ENCODE measurements at places on chromosomes 1 and 21.

GRCh38 chr1:229841230-229841629 lies 215.2 kb downstream of the URB2 start:
- no peak for DNase-seq

- DNase-seq = no peak
Observed at GRCh38 chr1:247908766-247909165, 11.3 kb upstream of the OR2T8 start.

DNA sequence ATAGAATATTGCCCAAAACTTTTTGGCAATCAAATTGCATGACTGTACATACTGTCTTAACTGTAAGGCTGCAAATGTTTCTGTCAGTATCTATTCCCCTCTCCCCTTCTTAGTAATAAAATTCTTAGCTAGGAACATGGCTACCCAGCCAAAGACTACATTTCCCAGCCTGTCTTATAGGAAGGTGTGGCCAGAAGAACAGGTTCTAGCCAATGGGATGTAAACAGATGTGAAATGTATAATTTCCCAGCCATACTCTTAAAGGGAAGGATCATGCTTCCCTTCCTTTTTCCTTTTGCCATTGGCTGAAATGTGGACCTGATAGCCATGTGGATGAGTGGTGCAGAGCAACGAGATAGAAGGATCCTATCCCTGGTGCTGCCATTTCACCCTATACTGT lies 7.0 kb upstream of the HIVEP3 start:
- DNase-seq = no peak

- DNase-seq = no peak
Observed at GRCh38 chr1:11283151-11283550, 10.2 kb downstream of the UBIAD1 start.

DNA sequence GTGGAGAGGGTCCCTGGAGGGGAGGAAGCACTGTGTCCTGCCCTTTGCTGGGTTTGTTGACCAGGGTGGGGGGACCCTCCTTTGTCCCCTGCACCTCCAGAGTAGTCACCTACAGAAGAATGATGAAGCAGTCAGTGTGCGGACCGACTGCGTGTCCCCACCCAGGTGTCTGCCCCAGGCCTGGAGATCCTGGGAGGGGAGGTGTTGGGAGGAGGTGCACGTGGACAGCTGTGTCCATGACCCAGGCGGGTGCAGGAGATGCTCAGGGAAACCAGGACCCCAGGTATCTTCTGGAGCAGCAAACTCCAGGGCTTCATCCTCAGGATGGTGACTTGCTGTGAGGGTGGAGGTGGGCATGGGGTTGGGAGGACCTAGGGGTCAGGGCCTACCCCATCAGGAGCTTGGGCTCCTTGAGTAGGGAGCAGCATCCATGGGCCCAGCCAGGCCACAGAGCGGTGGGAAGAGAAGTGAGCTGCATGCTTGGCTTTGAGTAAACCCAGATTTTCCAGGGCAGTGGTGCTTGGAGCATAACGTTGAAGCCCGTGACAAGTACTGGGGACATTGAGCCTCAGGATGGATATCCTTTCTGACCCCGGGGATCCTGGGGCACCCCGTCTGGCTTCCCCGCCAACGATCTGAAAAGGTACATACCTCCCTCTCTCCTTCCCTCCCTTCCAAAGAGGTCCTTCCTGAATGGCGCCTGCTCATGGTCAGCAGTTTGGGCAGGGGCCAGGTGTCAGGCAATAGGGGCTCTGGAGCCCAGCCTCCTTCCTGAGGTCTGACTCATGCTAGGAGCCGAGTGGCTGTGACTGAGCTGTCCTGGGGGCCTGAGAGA lies 13.7 kb downstream of the ACTRT2 start:
- DNase-seq = no peak

GRCh38 chr1:150905301-150905700 lies 18.4 kb downstream of the CTXND2 start:
- DNase-seq = no peak

GRCh38 chr1:100036718-100037655 lies 67.2 kb downstream of the SLC35A3 start:
- DNase-seq = peak; percentile 2

DNA sequence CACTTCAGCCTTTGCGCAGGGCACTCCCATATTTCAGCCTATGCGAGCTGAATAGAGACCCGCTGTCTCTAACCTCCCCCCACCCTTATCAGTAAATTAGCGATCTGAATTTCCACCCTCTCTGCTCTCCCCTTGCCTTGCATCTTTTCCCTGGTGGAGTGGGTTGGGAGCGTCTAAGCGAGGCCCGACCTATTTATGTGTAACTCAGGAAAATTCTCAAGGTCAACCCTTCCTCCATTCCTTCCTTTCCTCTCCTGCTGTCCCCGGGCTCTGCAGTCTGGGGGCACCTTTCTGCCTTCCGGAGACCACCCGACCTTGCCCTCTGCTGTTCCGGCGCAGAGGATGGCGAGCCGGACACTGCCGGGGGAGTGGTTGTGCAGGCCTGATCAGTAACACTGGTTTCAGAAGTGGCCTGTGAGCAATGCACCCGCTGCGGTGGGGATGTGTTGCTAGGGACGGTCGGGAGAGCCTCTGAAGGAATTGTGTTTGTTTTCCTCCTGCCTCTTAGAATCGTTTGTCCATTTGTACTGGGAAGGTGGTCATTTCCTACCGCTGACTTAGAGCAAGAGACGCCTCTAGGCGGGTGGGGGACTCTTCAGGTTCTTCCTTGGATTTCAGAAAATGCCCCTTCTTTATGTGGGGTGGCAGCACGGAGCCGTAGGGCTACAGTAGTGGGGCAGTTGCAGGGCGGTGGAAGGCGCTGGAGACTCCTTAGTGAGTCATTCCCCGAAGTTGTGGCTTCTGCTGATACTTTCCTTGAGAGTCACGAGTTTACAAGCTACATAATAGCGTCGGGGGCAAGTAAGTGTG lies 513 bp downstream of the MGST3 start:
- no peak for DNase-seq

GRCh38 chr1:208209896-208210589 lies 34.1 kb downstream of the PLXNA2 start:
- DNase-seq = no peak

GRCh38 chr1:119908661-119909060 lies 12.3 kb upstream of the ADAM30 start:
- DNase-seq = no peak

DNA sequence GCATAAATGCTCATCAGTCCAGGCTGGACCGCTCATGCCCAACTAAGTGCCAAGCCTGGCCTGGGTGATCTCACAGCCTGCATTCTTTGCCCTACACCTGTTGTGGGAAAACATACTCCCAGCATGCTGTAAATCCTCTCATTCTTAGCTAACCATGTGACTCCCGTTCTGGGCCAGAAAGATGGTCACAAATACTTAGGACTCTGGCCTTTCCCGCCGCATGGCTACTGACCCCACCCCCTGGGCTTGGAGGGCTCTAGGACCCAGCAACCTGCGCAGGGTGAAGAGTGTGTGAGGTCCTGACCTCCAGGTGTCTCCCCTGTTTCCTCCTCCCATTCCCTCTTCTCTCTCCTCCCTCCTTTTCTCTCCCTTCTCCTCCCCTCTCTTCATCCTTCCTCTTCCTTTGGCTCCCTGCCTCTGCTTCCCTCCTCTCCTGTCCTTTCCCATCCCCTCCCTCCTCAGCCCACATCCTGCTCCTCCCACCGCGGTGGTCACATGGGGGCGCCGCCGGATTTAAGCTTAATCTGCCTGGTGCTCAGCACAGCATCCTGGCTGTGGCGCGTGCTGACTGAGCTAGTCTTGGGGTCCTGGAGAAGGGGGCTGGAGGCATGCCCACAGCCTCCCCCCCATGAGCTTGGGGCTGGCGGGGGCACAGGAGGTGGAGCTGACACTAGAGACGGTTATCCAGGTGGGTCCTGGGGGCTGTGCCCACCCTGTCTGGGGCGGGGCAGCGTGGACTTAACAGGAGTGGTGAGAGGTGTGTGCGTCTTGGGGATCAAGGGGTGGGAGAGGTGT lies at the start of gene CROCC:
CROCC (plus strand) TSS at position 541 of the 795 bp plus-strand sequence; CDS start at position 629, 88 bp downstream.
- no peak for DNase-seq

DNA sequence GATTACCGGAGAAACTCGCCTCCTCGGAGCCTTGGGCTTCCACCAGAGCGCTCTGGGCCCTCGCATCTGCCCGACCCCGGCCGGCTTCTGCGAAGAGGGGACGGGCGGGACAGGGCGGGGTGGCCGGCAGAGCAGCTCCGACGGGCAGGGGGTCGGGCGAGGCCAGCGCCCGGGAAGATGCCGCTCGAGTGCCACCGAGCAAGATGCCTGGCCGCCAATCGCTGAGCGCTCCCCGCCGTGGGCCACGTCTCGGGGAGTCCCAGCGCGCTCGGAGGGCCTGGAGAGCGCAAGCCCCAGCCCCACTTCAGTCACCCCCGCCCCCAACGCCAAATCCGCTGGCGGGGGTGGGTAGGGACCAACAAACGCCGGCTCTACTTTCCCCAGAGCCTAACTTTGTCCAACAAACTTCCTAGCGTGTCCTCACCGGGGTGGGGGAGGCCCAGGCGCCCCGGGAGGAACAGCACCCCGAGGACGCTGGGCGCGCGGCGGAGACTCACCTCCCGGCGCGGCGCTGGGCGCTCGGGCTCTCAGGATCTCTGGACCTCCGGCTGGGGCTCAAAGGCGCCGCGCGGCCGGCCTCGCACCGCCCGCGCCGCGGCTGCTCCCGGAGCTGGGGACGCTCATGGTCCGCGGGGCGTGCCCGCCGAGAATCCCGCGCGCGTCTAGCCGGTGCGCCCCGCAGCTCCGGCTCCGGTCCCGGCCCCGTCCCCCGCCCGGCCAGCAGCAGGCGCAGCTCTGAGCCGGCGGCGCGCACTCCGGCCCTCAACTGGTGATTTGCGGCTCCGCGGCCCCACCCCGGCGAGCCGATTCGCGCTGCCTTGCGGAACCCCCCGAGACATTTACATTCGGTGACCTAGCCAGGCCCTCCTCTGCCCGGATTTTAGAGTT lies at the start of gene BCAR3:
BCAR3 (minus strand) TSS at position 737 of the 888 bp plus-strand sequence. CDS start 6,907 bp downstream, outside the sequence.
- DNase-seq = no peak

DNA sequence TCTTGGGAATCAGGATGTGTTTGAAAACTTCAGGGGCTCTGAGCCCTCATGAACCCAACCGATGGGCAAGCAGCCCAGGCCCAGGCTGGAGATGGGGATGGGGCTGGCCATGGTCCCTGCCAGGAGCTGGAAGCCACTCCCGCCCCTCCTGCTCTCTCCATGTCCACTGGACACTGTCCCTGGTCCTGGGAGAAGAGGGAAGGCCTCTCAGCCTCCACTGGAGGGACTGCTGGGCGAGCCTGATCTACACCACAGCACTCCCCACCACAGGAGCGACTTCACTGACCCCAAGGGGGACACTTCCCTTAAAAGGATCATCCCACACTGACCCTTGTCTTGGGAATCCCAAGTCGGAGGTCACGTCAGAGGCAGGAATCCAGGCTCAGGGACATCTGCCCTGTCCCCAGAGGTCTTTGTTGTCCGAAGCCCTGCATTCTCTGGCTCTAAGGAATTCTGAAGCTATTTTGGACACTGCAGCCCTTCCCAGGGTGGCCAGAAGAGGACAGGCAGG lies 16.9 kb upstream of the COL18A1 start:
- DNase-seq = no peak

- peak; percentile 64 for DNase-seq
Observed at GRCh38 chr1:2543543-2544092, 12.6 kb upstream of the TNFRSF14 start.

DNA sequence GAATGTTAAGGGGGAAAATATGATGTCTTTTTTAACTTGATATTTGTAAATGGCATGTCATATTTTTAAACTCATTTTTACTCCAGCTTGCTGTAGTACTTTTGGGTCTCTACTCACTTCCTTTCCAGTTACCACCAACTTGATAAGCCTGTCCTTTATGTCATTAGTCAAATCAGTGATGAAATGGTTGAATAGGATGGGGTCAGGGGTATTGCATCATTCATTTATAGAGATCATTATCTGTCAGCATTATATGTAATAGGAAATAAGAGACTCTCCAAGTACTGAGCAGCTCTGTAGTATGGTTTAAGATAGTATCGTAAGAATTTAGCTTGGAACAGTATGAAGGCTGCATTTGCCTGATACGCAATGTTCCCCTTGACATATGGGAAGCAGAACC lies 227.3 kb downstream of the BRINP3 start:
- no peak for DNase-seq

DNA sequence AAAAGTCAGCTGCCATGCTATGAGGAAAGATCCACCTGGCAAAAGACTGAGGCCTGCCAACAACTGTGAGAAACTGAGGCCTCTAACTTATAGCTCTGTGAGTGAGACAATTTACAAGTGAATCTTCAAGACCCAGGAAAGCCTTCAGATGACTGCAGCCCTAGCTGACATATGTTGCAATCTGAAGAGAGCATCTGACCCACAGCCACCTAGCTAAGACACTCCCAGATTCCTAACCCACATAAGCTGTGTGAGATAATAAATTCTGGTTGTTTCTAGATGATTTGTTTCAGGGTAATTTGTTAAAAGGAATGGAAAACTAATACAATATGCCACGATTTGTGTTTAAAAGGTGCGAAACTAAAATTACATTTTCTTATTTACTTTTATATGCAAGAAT lies 55.1 kb downstream of the HFM1 start:
- no peak for DNase-seq

DNA sequence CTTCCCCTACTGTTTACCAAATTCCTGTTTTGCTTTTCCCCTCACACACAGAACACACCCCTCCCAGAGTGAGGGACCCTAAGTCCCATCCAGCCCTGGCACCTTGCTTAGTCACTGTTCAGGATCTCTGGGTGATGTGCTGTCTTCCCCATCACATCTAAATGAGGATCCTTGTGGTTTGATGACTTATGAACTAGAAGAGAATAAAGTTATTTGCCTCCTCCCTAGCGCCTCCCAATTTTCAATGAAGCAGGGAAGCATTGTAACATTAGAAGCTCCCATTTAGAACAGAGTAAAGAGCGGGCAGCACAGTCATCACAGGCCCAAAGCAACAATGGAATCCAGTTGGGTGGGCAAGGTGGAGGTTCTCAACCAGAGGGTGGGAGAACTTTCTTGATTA lies 27.0 kb downstream of the DISC1 start:
- no peak for DNase-seq

- no peak for DNase-seq
Observed at GRCh38 chr1:211335522-211336157, 9.0 kb downstream of the TRAF5 start.

GRCh38 chr1:164786980-164787833 lies 228.2 kb downstream of the PBX1 start:
- DNase-seq = peak; percentile 4

DNA sequence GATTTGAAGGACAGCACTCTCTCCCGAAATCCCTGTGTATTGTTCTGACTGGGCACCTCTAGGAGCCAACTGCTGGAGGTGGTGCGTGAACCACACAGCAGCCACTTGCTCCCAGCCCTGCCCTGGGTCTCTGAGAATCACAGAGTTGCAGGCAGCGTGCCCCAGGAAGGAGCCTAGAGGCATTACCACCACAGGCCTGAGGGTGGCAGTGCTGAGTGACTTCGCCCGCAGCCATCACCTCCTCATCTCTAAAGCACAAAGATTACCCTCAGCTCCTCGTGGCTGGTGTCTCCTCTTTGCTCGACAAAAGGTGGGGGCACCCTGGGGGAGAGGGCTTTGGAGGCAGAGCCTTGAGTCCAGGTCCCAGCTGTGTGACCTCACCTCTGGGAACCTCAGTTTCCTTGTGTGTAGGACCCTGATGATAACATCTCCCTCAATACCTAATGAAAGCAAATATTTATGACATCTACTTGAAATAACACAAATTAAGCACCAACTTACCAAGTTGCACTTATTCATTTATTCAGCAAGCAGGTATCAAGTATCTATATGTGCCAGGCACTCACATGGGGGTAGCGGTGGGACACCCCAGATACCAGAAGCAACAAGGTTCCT lies 86.3 kb downstream of the VWA5B1 start:
- DNase-seq = peak; percentile 17

GRCh38 chr21:37374027-37374426 lies 7.5 kb downstream of the DYRK1A start:
- DNase-seq = no peak

- no peak for DNase-seq
Observed at GRCh38 chr1:246001837-246002230, 505.2 kb downstream of the SMYD3 start.

GRCh38 chr1:24263211-24263610 lies 55.9 kb upstream of the GRHL3 start:
- DNase-seq = no peak

Data from stimulated activated naive CD4-positive, alpha-beta T cell (primary cell).